ENCODE measurements at places on chromosomes 4 and X.

DNA sequence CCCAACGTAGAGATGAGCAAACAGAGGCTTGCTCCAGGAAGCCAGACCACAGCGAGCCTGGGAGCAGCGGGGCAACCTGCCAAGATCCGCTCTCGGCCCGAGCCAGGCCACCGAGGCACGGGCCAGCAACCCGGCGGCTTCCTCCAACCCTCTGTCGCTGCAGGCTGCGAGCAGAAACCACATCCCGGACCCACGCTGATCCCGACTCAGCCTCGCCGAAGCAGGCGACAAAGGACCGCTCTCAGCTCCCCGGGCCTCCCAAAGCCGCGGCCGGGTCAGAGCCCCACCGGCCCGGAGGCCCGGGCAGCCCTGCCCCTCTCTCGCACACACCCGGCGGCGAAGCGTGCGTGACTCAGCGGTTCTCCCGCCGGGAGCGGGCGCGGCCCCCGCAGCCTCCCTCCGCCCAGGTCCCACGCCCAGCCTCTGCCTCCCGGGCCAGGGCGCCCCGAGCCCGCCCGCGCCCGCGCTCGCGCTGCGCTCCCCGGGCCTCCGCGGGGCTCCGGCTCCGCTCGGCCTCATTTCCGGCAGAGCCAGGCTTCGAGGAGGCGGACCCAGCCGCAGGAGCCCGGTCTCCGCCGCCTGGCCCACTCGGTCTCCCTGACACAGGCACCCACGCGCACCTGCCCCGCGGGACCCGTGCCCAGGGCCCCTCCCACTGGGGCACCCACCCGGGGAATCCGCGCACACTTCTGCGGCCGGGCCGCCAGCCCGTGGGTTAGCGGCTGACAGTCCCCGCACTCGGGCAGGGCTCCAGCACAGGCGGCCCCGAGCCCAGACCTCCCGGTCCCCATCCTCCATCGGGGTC is 1.7 kb downstream of the PPP2R2C start:
- DNase-seq = peak; percentile 54

GRCh38 chrX:69961365-69962072 is 88.2 kb downstream of the AWAT2 start:
- no peak for DNase-seq

DNA sequence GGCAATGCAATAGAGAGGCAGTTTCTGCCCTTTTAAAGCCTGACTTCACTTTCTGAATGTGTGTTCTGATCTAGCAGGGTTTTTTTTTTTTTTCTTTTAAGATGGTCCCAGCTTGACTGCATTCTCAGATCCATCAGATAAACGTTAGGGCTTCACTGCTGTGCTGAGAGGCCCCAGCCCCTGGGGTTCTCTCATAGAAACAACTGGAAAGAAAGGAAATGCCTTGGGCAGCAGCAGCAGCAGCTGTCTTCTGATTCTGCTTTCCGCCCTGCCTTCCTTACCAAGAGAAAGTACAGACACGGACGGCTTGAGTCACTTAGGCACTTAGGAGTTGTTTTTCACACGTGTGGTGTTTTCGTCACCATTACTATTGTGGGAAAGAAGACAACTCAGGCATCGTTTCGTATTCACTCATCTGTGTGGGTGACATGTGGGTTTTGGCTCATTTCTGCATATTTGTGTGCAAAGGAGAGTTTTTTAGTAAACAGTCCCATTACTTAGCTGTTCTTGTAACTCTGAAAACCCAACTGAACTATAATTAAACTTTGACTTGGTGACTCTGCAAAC is 172.0 kb downstream of the PTTG2 start:
- DNase-seq = peak; percentile 48

- peak; percentile 71 for DNase-seq
Observed at GRCh38 chr4:30718021-30718542, 2.1 kb upstream of the PCDH7 start.

- no peak for DNase-seq
Observed at GRCh38 chrX:56130436-56130835, 101.7 kb upstream of the KLF8 start.

DNA sequence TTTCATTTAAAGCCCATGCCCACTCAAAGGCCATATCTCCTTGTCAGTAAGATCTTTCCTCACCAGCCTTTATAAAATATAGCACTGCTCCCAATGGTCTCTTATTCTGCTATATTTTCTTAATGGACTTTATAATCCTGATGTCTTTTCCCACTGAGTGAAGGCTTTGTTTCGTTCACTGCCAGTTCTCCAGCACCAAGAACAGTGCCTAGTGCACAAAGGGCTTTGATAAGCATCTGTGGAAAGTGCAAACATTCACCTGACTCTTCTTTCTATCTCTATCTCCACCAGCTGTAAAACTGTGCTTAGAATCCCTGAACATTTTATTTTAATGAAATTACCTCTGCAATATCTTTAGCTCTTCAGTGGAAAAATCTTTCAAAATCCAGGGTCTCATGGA is 573.9 kb upstream of the MAGEB2 start:
- DNase-seq = no peak

- DNase-seq = no peak
Observed at GRCh38 chr4:147103403-147103946, 157.8 kb upstream of the TTC29 start.

DNA sequence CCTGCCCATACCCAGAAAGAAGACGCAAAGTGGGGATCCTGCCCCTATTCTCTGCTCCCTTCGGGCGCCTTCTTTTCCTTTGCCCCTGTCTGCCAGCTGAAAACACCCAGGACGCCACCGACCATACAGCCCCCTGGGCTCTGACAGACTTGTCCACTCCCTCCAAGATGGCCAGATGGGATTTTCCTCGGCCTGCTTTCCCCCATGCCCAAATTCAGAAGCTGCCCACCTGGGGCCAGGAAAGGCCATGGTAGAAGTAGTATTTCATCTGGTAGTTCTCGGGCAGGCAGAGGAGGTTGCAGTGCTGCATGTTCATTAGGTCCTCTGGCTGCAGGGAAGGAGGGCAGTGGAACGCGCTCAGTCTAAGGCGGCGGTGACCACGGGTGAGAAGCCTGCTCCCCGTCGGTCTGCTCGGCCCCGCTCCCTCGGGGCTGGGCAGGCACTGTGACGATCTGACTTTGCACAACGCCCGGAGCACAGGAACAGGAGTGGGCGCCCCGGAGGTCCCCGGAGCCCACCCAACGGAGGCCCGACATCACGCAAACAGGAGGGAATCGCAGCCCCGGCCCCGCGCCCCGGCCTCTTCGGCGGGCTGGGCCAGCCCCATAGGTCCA is 582 bp downstream of the NAA10 start:
- no peak for DNase-seq

DNA sequence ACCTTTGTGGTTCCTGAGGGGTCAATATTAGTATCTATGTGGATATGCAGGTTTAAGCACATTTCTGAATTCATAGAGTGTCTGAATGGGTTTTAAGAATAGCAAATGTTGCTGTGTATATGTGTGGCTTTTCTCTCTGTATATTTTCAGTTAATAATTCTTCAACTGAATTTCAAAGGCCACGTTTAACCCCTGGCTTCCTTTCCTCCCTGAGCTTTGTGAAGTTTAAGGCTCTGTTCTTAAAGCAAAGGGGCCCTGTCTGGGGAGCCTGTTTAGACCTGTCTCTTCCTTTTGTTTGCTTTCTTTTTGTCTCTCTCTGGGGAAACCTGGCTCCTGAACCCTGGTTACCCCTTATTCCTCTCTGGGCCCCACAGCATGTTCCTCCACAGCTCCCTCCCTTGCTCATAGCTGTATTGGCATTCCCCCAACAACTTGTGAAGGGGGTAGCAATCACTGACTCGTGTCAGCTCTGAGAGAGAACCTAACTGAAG is 139.1 kb downstream of the COL4A6 start:
- peak; percentile 9 for DNase-seq

GRCh38 chr4:1759170-1759817 is 33.8 kb upstream of the FGFR3 start:
- DNase-seq = peak; percentile 58

DNA sequence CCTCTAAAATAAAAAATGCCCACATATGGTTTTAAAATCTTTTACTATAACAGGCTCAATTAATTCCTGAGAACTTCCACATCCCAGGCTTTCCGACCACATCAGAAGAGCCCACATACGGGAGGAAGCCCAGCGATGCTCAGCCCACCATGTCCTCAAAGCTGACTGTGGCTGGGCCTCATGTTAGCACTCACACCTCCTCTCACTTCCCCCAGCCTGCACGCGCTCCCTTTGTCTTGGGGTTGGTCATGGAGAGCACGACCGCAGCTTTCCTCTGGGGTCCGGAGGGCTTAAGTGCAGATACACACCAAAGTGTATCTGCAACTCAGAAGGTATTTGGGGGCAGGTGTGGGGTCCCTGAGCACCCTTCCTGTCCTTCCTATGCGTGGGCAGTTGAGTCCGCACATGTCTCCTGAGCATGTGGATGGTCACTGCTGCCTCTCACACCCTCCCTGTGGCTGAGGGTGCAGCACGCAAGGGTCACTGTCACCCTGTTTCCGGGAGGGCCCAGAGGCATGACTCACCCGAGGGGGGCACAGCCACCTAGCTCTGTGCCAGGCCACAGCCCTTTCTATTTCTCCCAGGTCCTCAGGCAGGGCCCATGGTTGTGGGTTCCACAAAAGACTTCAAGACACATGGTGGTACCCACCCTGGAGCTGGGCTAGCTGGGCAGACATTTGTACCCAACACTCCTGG is 21.2 kb downstream of the WDR1 start:
- DNase-seq = no peak

GRCh38 chrX:1480082-1480785 is 27.5 kb upstream of the ASMTL start:
- no peak for DNase-seq

DNA sequence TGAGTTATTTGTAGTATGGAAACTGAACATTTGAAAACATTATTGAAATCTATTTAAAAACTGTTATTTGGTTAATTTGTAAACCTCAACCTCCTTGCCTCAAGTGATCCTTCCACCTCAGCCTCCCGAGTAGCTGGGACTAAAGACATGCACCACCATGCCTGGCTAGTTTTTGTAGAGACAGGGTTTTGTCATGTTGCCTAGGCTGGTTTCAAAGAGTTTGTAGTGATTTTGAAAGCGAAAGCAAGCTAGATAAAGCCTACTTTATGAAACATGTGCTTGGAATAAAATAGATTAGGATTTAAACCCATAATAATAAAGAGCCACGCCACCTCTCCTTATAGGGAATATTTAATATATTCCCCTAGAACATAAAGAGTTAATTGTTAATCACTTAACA is 23.5 kb downstream of the ARSJ start:
- no peak for DNase-seq

DNA sequence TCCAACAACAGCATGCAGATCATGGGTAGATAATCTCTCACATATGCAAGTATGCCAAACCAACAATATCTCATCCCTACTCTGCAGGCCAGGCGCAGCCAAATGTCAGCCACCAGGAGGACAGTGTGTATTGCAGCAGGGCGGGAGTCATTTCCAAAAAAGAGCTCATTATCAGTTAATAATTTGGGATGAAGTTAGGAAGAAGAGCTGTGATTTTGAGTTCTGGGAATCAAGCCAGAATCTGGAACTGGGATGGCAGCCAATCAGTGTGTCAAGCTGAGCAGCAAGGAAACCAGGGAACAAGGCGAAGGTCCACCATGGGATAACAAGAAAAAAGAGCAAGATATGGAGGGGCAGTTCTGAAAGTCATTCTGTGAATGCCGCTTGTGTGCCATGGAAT is 88.2 kb upstream of the CAMK2D start:
- DNase-seq = no peak

GRCh38 chr4:59728496-59728895 is 1471.6 kb upstream of the ADGRL3 start:
- no peak for DNase-seq

DNA sequence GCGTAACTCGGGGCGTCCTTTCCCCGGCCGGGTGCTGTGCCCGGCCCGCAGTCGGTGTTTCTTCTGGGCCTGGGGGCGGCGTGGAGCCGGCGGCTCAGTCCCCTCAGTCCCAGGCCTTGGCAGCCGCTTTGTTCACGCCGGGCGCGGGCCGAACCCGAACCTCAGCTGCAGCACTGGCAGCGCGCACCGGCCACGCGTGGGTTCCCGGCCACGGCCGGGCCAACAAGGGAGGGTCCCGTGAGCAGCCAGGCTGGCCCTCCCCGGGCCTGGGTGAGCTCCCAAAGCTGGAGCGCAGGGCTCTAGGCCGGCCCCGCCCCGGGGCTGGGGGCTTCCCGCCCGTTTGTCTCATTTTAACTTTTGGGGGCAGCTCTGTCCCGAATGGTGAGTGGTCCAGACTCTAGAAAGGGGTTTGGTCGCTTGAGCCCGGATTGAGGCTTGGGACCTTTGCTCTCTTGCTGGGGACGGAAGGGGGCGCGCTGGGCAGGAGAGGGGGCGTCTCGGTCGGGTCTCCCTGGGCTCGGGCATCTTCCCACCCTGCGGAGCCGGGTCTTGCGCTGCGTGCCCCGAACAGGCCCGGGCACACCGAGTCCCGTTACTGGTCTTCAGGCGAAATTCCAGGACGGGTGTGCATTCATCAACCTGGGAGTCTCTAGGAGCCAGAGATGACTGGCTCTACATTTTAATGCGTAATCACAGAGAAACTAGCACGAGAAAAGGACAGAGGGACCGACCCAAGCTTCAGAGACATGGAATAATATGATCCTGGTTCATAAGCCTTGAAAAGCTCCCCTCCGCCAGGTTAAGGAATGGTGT is 177.1 kb downstream of the CBR4 start:
- peak; percentile 78 for DNase-seq
